ENCODE measurements at places on chromosomes 4 and X.

- no peak for DNase-seq
These were observed 132.9 kb upstream of the KLF8 start for GRCh38 chrX:56099271-56099670.

DNA sequence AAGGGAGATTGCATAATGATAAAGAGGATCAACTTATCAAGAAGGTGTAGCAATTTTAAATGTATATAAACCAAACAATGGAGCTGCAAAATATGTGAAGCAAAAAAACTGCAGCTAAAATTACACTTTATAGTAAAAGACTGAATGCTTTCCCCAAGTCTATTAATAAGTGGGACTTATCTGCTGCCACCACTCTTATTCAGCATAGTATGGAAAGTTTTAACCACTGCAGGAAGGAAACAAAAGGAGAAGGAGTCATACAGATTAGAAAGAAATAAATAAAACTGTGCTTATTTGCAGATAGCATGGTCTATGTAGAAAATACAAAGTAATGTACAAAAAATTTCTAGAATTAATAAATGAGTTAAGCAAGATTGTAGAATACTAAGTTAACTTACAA, 94.1 kb upstream of the GK2 start:
- DNase-seq, result no peak

GRCh38 chr4:168265327-168265726, 53.2 kb downstream of the DDX60 start:
- DNase-seq, result no peak

GRCh38 chr4:99275885-99276284, 14.9 kb downstream of the ADH1A start:
- no peak for DNase-seq

GRCh38 chr4:85671120-85671519, 196.2 kb downstream of the ARHGAP24 start:
- DNase-seq, result no peak

DNA sequence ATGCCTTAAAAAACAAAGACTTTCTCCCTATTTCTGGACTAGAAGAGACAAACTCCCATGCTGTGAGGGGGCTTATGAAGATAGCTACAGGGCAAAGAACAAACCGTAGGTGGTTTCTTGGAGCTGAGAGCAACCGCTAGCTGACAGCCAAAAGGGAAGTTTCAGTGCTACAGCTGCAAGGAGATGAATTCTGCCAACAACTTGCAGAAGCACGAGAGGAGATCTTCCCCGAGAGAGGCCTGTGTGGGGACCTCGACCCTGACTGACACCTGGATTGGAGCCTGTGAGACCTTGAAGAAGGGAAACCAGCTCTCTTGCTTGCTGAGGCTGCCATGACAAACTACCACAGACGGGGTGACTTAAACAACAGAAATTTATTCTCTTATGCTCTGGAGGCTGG, 183.8 kb upstream of the VCX3A start:
- DNase-seq, result no peak

- no peak for DNase-seq
These were observed 5.7 kb downstream of the TCEAL3 start for GRCh38 chrX:103613362-103613890.

DNA sequence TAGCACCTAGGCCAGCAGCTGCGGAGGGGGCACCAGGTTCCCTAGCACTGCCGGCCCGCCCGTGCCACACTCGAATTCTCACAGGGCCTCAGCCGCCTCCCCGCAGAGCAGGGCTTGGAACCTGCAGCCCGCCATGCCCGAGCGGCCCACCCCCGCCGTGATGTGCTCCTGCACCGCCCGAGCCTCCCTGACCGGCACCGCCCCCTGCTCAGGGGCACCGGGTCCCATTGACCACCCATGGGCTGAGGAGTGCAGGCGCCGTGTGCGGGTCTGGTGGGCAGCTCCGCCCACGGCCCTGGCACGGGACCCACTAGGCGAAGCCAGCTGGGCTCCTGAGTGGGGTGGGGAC, 35.4 kb upstream of the ENPP6 start:
- DNase-seq, result no peak

GRCh38 chrX:19512961-19513360, 2.3 kb downstream of the MAP3K15 start:
- DNase-seq, result no peak

DNA sequence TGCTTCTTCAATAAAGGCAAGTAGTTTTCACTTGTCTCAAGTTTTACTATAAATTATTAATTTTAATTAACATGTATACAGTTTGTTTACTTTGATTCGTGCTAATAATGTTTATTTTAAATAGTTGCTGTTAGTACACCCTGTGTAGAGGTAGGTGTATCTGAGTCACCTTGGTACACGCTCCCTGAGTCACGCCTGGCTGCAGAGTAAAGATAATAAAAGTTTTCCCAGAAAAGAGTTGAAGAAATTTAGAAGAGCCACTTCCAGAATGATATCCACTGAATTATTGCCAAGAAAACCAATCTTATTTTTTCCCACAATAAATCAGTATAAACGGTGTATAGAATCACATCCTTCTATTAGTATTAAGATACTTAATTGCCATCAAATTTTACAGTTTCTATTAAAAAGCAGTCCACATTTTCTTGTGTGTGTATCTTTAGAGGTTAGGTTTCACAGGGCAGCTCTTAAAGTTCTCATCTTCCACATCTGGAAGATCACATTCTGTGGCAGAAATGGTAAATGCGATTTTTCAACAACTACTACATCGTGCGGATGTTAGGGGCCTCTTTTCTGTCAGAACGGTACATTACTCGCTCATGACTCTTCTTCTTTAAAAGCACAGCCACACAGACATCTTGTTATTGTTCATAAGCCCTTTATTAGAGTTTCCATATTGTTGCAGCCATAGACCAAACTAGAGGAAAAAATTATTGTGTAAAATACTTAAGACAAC, 55.4 kb downstream of the HADH start:
- DNase-seq, result no peak

DNA sequence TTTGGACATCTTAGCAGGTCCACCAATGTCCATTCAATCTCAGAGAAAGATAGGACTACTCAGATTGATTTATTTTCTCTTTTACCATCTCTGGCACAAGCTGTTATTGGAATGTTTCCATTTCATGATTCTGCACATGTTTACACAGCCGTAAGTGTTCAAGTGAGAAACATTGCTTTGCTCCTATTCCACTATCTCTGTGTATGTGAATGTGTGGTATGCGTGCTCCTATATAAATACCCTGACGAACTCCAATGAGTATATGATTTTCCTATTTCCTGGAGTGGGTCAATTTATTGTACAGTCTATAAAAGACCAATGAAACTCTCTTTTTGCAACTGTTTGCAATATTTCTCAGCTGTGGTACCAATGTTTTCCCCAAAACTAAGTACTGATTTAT, 221.0 kb upstream of the GALNT7 start:
- no peak for DNase-seq

GRCh38 chrX:31130457-31131220, 58.8 kb upstream of the FTHL17 start:
- no peak for DNase-seq

- DNase-seq, result no peak
These were observed 28.4 kb downstream of the TMEM131L start for GRCh38 chr4:153494562-153494961.

Data from hippocampal formation (tissue), 2 donors.